ENCODE measurements at places on chromosomes 5 and 9.

DNA sequence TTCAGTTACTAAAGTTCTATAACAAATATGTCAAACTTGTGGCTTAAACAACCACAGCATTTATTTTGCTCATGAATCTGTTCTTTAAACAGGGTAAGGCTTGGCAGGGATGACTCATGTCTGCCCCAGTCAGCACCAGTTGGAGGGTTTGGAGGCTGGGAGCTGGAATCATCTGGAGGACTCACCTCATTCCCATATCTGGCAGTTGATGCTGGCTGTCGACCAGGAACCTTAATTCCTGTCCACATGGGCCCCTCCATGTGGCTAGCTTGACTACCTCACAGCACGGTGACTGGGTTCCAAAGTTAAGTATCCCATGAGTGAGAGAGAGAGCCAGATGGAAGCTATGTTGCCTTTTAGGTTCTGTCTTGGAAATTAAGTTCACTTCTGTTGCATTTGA is 13.8 kb upstream of the CCL28 start:
- no peak for DNase-seq

- no peak for DNase-seq
Measured at GRCh38 chr5:58087123-58087522, 372.8 kb downstream of the PLK2 start.

DNA sequence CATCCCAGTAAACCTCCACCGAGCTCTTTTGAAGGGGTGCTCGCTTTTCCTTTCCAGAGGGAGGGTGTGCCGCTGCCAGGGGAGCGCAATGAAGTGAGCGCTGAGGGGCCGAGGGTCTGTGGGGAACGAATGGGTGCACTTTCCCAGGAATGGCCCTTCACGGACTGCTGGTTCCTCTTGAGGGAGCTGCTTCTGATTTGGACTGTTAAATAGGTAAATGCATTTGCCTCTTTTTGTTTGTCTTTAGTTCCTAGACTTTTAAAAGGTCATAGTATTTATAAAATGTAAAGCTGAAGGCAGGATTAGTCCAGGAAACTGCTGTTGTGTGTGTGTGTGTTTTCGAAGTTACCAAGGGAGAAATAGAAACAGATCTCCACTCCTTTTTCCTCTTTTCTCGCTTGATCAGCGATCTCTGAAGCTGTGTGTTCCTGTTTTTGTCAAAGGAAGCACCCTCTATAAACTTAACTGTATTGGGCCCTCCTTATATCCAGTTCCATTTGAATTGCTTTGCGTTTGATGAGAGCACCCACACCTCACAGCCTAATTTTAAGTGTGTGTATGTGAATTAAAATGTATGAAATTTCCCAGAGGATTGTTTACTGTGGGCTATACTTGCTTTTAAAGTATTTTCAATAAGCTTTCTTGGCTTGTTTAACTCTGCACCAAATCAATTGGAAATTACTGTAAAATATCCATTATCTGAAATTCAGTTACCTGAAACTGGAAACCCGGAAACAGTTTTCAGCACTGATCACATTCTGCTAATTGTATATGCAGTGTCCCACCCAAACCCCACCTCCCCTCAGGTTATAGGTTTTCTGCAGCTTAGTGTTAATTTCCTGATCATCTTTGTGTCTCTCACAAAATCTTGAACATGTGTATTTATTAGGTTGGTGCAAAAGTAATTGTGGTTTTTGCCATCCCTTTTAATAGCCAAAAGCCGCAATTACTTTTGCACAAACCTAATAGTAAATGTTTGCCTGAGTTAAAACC is 966 bp downstream of the SNX2 start:
- peak; percentile 21 for DNase-seq

GRCh38 chr9:129601082-129601674 is 19.7 kb downstream of the C9orf50 start:
- DNase-seq = no peak

- DNase-seq = no peak
Measured at GRCh38 chr5:40983781-40984180, 74.5 kb downstream of the C7 start.

DNA sequence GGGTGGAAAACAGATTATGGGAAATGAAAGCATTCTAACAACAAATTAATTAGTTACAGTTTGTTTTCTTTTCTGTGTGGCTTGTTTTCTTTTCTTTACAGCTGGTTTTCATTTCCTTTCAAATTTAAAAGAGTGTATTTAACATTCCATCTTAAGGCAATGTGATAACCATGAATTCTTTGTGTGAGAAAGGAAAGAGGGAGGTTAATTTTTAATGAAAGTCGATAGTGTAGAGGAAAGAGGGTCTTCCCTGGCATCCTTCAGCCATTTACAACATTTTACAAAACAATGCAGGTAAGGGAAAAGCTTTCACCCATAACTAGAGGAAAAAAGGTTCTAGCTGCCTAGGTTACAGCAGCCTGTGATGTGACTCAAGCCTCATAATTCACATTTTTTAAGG is 43.9 kb upstream of the IL33 start:
- DNase-seq = no peak

- DNase-seq = no peak
Measured at GRCh38 chr5:143130613-143131305, 272.7 kb downstream of the NR3C1 start.

- no peak for DNase-seq
Measured at GRCh38 chr5:65104831-65105230, 336.1 kb downstream of the CWC27 start.

DNA sequence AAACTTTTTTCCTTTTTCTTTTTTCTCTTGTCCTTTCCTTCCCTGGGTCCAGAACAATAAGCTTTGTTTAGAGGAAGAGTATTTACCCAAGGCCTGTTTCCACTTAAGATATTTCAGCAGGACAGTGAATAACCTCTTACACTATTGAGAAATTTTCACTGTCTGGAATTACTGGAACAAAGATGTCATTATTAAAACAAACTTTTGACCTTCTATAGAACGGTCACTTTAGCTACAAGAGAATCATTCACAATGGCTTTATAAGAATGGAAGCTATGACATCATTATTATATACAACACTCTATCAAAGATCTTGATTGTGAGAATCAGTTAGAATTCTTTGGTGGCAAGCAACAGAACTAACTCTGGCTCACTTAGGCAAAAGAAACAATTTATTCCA is 22.0 kb upstream of the ARHGAP26 start:
- DNase-seq = no peak

GRCh38 chr9:96574455-96574854 is 45.2 kb downstream of the CDC14B start:
- DNase-seq = no peak

GRCh38 chr5:148912146-148912545 is 85.7 kb downstream of the ADRB2 start:
- no peak for DNase-seq

DNA sequence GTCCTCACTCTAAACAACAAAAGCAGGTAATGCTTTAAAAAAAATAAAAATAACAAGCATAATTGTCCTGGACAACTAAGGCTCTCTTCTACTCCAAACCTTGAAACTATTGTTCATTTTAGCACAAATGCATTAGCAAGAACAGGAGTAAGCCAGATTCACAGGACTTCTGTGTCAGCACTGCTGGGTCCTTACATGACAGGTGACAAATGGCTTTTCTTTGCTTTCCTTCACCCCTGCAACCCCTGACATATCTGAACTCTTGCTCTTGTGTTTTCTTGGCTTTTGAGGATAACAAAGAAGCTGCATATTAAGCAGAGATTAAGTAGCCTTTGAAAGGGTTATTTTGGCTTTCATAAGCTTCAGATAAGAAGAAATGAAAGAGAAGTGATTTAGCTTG is 71.1 kb downstream of the ZNF474 start:
- no peak for DNase-seq

- no peak for DNase-seq
Measured at GRCh38 chr5:53892224-53892623, 331.8 kb downstream of the NDUFS4 start.

GRCh38 chr9:134722120-134722701 is 80.6 kb downstream of the COL5A1 start:
- DNase-seq = no peak

DNA sequence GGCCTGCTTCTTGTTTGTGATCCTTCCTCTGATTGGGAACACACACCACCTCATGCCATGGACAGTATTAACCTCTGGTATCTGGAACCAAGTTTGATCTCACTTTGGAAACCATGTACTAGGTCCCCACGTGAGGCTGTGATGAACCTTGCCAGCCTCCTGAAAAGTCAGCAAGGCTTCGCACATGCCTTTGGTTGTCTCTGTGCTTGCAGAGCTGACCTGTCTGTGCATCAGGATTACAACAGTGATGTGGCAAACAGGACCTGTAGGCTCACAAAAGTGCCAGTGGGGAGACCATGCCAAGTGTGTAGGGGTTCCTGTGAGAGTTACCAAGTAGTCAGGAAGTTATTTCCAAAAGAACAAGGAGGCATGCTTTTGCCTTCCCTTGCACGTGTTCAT is 1.4 kb downstream of the ACO1 start:
- DNase-seq = no peak

Data from GM12865 (cell line).